Activated CD4-positive, alpha-beta T cell treated with anti-CD3 and anti-CD28 coated beads, Interleukin-2, amount 10 ng/mL, durations not matched to agents 7 days and 5 days (primary cell): ENCODE measurements at places on chromosomes 4 and X. TPM values are rescaled to one million over a fixed set of nuclear protein-coding genes. Genes with fewer than 3 reads are reported as not detected.

GRCh38 chr4:1583051-1583785, 100.9 kb downstream of the FAM53A start:
- H3K27ac ChIP-seq, result no peak overlapping the region
- peaks cover 9% of the 10 kb centered on the region for H3K4me1 ChIP-seq
- H3K36me3 ChIP-seq, result no peaks in the 10 kb centered on the region
- no peak for DNase-seq

DNA sequence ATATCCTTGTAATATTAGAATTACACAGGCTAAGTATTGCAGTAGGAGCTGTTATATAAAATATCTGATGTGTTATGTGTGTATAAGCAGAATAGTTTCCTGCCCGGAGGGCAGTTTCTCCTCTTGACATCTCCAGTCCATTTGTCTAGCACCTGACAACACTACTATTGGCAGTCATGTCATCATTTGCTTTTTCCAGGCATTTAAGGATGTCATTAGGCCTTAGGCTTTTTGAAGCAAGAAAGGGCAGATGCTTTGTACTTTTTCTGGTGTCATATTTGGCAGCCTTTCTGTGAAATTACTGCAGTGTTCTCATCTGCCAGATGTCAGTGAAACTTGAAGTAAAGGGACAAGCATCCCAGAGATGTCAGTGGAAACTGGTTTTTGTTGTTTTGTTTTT, 2017.6 kb upstream of the IGFBP7 start:
- H3K27ac ChIP-seq, result no peak overlapping the region
- DNase-seq, result no peak
- H3K4me1 ChIP-seq, result no peaks in the 10 kb centered on the region

DNA sequence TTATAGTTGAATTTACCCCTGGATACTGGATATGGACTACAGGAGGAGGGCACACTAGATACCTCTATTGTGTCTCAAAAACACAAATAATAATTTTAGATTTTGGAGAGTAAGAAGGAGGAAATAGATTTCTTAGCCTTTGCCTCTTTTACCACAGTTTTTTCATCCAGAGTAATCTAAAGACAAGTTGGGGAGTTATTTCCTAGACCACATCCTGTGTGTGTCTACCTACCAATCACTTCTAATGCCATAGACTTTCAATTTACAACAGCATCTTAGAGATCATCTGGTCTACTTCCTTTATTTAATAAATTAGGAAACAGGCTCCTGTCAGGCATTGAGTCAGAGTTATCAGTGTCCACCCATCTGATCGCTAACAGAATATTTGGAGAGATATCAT, 191.5 kb downstream of the EDA start:
- no peak for DNase-seq
- no peaks in the 10 kb centered on the region for H3K36me3 ChIP-seq
- H3K27ac ChIP-seq, result no peak overlapping the region
- H3K27me3 ChIP-seq, result no peaks in the 10 kb centered on the region
- H3K4me3 ChIP-seq, result no peak overlapping the region

GRCh38 chrX:118963159-118963558, 11.3 kb upstream of the LONRF3 start:
- H3K4me1 ChIP-seq, result no peaks in the 10 kb centered on the region
- no peaks in the 10 kb centered on the region for H3K36me3 ChIP-seq
- no peak for DNase-seq
- H3K27ac ChIP-seq, result peak overlapping the region; percentile 41

DNA sequence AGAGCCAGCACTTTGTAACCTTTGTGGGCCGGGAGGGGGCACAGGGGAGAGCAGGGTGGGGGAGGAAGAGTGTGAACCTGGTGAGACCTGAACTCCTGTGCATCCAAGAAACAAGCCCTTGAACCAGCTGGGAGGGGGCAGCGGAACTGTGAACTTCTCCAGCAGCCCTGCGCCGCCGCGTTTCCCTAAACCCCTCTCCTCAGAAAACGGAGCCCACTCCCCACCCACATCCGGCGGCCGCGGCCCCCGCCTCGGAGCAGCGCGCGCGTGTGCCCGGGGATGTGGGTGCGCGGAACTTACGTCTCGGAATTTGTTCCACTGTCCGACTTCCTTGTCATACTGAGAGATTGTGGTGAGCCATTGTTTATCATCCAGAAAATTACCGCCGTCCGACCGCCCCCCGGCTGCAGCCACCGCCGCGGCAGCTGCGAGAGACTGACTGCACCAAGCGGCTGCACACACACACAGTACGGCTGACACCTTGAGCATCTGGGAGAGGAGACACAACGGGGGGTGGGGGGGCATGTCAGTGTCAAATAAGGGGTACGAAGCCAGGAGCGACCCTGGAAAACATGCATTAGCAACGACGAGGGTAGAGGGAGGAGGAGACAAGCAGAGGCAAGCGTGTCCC, 494 bp downstream of the SPOCK3 start:
- H3K36me3 ChIP-seq, result no peaks in the 10 kb centered on the region
- H3K27me3 ChIP-seq, result peaks cover 30% of the 10 kb centered on the region
- H3K4me1 ChIP-seq, result peaks cover 7% of the 10 kb centered on the region
- peak overlapping the region; percentile 22 for H3K4me3 ChIP-seq
- DNase-seq, result no peak

DNA sequence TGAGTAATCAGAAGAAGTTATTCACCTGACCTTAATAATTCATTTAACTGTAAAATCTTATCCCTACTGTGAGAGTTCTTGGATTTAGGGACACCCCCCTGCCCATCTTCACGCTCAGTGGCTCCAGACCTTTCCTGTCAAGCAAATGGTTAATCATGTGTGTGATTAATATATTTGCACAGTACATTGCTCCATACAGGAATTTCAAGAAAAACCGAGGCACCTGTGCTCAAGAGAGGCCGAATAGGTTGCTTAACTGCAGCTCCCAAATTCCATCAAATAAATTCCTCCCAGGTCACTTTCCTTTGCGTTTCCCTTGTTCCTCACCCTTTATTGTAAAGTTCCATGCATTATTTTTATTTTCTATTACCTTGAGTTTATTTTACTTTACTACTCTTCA, 119.5 kb downstream of the STOX2 start:
- H3K4me1 ChIP-seq, result peaks cover 24% of the 10 kb centered on the region
- no peak overlapping the region for H3K27ac ChIP-seq
- peaks cover 22% of the 10 kb centered on the region for H3K27me3 ChIP-seq
- DNase-seq, result no peak
- H3K4me3 ChIP-seq, result no peak overlapping the region

DNA sequence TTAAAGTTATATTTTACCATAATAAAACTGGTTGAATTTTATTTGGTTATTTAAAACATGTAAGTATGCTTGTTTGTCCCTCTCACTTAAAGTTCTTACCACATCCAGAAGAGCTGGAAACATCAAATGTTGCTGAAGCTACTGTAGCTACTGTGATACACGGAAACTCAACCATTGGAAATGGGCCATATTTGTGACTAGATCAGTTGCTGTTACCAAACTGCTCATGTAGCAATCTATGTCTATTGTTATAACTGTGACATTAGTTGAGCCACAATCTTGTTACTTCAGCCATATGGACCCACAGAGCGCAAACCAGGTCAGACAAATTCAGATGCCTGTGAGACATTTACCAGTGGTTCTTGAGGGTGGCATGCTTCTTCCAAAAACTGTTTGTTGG, 41.6 kb downstream of the NDNF start:
- DNase-seq, result no peak
- H3K27ac ChIP-seq, result no peak overlapping the region
- H3K4me1 ChIP-seq, result no peaks in the 10 kb centered on the region
- H3K4me3 ChIP-seq, result no peak overlapping the region

- H3K4me1 ChIP-seq, result peaks cover 11% of the 10 kb centered on the region
- H3K27me3 ChIP-seq, result peaks cover 2% of the 10 kb centered on the region
- no peaks in the 10 kb centered on the region for H3K36me3 ChIP-seq
- H3K4me3 ChIP-seq, result no peak overlapping the region
- H3K27ac ChIP-seq, result no peak overlapping the region
- no peak for DNase-seq
Observed at GRCh38 chr4:78689700-78690323, 86.3 kb upstream of the BMP2K start.

GRCh38 chr4:170476351-170476750, 386.6 kb upstream of the AADAT start:
- no peak for DNase-seq
- no peaks in the 10 kb centered on the region for H3K4me1 ChIP-seq
- H3K36me3 ChIP-seq, result no peaks in the 10 kb centered on the region
- H3K4me3 ChIP-seq, result no peak overlapping the region
- H3K27ac ChIP-seq, result no peak overlapping the region
- no peaks in the 10 kb centered on the region for H3K27me3 ChIP-seq

DNA sequence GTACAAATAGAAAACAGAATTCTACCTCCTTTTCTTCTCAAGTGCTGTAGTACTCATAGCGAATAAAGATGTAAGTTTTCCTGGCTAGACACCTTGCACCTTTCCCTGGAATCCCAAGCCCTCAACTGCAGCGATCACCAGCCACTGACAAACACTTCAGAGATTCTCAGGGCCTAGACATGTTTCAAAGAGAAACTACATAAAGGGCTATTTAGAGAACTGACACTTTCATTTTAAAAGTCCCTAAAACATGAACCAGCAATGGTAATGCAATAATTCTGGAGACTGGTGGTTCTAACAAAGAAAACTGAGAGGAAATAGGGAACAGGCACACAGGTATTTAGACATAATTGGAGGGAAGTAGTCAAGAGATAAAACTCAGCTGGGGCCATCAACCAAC, 35.7 kb downstream of the FANCB start:
- H3K4me3 ChIP-seq, result no peak overlapping the region
- peaks cover 34% of the 10 kb centered on the region for H3K36me3 ChIP-seq
- no peaks in the 10 kb centered on the region for H3K27me3 ChIP-seq
- no peak overlapping the region for H3K27ac ChIP-seq
- no peaks in the 10 kb centered on the region for H3K4me1 ChIP-seq
- DNase-seq, result no peak

- H3K4me1 ChIP-seq, result no peaks in the 10 kb centered on the region
- H3K27me3 ChIP-seq, result no peaks in the 10 kb centered on the region
- H3K4me3 ChIP-seq, result no peak overlapping the region
- no peak for DNase-seq
- no peak overlapping the region for H3K27ac ChIP-seq
Observed at GRCh38 chrX:133434197-133434820, 19.0 kb upstream of the GPC4 start.

GRCh38 chrX:42093756-42094155, 170.4 kb upstream of the CASK start:
- DNase-seq, result no peak
- no peaks in the 10 kb centered on the region for H3K27me3 ChIP-seq
- no peak overlapping the region for H3K27ac ChIP-seq
- H3K36me3 ChIP-seq, result no peaks in the 10 kb centered on the region
- no peak overlapping the region for H3K4me3 ChIP-seq
- peaks cover 10% of the 10 kb centered on the region for H3K4me1 ChIP-seq

DNA sequence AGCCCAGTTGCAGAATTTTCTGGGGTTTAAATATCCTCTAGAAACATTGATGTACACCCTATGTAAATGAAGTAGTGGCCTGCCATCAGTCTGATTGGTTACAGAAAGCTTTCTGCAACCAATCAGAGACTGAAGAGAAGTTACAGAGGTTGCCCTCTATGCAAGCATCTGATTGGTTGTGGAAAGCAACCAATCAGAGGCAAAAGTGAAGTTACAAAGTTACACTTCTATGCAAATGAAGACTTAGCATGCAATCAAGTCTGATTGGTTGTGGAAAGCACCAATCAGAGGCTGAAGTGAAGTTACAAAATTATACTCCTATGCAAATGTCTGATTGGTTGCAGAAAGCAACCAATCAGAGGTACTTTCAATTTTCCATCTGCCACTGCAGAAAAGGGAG, 51.9 kb upstream of the USP9X start:
- no peak for DNase-seq
- H3K36me3 ChIP-seq, result no peaks in the 10 kb centered on the region
- no peak overlapping the region for H3K4me3 ChIP-seq
- H3K4me1 ChIP-seq, result no peaks in the 10 kb centered on the region

DNA sequence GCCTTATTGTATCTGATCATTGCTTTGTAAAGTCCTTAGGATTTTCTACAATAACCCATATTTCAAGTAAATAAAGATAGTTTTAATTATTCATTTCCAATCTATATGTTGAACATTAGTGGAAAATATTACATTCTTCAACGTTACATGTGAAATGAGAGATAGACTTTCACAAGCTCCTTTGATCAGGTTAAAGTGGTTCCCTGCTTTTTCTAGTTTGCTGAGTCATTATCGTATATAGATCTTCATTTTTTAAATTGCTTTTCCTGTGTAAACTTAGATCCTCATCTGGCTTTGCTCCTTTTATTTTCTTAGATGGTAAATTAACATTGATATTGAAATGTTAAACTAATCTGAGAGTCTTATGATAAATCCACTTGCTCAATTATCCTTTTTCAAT, 599.0 kb downstream of the TRAM1L1 start:
- no peaks in the 10 kb centered on the region for H3K27me3 ChIP-seq
- no peak overlapping the region for H3K4me3 ChIP-seq
- no peak overlapping the region for H3K27ac ChIP-seq
- H3K36me3 ChIP-seq, result no peaks in the 10 kb centered on the region
- no peak for DNase-seq
- H3K4me1 ChIP-seq, result no peaks in the 10 kb centered on the region

GRCh38 chrX:30892591-30892990, 3.5 kb upstream of the TAB3 start:
- DNase-seq, result no peak
- no peak overlapping the region for H3K27ac ChIP-seq

- H3K4me3 ChIP-seq, result no peak within 1 kb of the TSS
- no peaks in the 10 kb centered on the region for H3K36me3 ChIP-seq
- H3K4me1 ChIP-seq, result no peaks in the 10 kb centered on the region
Observed at GRCh38 chrX:103776546-103776945, at the start of gene PLP1. PLP1 (plus strand) TSS chrX:103776840; CDS start chrX:103776996, 156 bp downstream.

GRCh38 chr4:109321232-109321631, 18.8 kb upstream of the COL25A1 start:
- H3K36me3 ChIP-seq, result no peaks in the 10 kb centered on the region
- DNase-seq, result no peak
- H3K4me3 ChIP-seq, result no peak overlapping the region
- no peak overlapping the region for H3K27ac ChIP-seq
- H3K27me3 ChIP-seq, result no peaks in the 10 kb centered on the region

DNA sequence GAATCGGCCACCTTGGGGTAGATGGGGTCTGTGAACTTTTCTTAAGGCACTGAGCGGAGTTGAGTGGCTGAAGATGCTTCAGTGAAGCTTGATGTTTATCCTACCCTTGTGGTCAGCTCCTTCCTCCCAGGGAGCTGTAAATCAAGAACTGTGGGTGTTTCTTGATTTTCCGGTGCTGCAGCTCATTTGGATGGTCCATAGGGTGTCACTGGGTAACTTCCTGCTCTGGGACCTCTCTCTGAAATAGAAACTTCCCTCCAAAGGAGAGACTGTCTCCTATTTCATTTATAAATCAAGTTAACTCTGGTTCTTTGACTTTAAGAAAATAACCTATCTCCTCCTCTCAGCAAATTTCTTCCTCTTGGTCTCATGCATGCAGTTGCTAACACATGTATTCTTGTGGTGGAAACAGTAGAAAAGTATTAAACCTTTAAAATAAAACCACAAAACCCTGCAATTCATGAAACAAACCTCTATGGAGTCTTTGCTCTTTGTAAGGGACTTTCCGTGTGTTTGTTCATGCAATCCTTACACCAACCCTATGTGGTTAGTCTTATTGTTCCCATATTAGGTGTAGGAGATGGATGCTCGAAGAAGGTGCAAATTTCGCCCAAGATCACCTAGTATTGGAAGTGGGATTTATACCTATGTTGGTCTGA, 110.3 kb downstream of the SHROOM3 start:
- DNase-seq, result peak; percentile 8
- peaks cover 20% of the 10 kb centered on the region for H3K4me1 ChIP-seq
- no peak overlapping the region for H3K4me3 ChIP-seq
- no peaks in the 10 kb centered on the region for H3K36me3 ChIP-seq

SRPX2 gene
- total RNA-seq, result not detected

PASD1 gene
- not detected for total RNA-seq

S100P gene
- 7.2 TPM for total RNA-seq

CC2D2A gene
- total RNA-seq, result not detected

MAN2B2 gene
- total RNA-seq, result 36.7 TPM

FGFBP2 gene
- 6.3 TPM for total RNA-seq

PRDM8 gene
- total RNA-seq, result 5.2 TPM

NDUFA1 gene
- 104 TPM for total RNA-seq

TXK gene
- 50.1 TPM for total RNA-seq

NOCT gene
- total RNA-seq, result 5.4 TPM

FGB gene
- total RNA-seq, result not detected
